GM12892 (cell line): ENCODE measurements at places on chromosomes 6 and 20.
A peak's percentile ranks its signal among the peaks of the same experiment; 100 is the strongest.

GRCh38 chr6:3023663-3024483 is 24.2 kb downstream of the NQO2 start:
- peak; percentile 76 for DNase-seq

GRCh38 chr20:20173254-20173653 is 120.9 kb downstream of the CFAP61 start:
- no peak for DNase-seq

DNA sequence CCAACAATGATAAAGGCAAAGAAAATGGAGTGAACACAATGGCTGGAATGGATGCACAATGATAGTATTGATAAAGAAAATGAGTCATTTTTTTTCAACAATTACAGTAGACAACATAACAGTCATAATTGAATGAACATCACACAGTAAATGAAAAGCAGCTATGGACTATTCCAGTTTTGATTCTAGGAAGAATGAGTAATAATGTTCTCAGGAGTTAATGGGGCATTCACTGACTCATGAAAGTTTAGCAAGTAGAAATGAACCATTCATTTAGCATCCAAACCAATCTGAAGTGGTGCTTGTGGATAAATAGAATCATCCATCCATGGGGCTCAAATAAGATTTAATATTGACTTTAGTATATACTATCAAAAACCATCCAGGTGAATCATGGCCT is 1029.5 kb upstream of the GJE1 start:
- no peak for DNase-seq

GRCh38 chr6:84508334-84508733 is 256.1 kb downstream of the TBX18 start:
- DNase-seq, result no peak

GRCh38 chr6:7769702-7770101 is 43.8 kb downstream of the BMP6 start:
- no peak for DNase-seq

DNA sequence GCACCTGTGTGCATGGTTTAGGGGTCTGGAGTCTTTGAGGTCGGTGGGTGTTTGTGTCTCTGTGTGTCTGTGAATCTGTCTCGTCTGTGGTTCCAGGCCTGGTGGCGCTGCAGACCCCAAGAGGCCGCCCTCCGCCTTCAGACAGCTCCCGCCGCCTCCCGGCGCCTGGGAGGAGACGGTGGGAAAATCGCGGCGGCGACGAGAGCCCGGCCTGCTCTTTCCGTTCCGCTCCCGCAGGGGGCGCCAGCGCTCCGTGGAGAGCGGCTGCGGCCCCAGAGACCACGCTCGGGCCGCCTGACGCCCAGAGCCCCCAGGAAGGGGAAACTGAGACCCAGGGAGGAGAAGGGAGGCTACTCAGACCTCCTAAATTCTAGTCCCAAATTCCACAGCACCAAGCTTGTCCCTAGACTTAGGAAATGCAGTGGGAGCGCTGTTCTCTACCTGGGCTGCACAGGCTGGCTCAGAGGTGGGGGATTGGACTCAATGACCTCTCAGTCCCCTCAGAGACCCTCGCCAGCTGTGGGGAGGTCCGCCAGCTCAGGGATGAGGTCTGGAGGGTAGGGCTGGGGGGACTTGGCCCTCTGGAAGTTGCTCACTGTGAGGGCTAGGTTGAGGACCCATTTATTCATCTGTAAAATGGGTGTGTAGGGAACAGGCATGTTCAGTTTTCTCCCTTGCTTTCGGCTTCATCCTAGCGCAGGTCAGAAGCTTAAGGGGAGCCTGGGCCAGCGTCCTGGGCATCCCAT is 36.9 kb upstream of the BLCAP start:
- peak; percentile 73 for DNase-seq
